ENCODE measurements at places on chromosomes 1 and 21. TPM values are rescaled to one million over a fixed set of nuclear protein-coding genes. Genes with fewer than 3 reads are reported as not detected.

BARHL2 gene
- not detected for total RNA-seq

MAP7D1 gene
- total RNA-seq = 81.5 TPM

GRCh38 chr1:225544263-225544662 lies 108.7 kb downstream of the ENAH start:
- no peak for DNase-seq

- peak; percentile 44 for DNase-seq
Measured at GRCh38 chr1:229843627-229844238, 217.7 kb downstream of the URB2 start.

DNA sequence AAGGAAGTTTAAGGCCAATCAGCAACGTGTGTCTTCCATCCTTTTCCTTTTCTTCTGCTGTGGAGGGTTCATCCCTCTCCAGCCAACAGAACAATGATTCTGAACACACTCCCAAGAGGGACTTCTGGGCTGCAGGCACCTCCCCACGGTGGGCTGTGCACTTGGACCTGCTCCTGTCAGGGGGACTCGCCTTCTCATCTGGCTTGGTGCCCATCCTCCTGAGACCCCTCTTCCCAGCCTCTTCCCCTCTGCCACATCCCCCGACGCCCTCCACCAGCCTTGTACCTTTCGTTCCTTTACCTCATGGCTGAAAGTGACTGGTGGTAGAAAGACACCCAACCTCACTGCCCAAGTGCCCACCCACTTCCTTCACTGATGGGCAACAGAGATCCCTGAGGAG lies 26.0 kb upstream of the SLAMF9 start:
- no peak for DNase-seq

- DNase-seq = no peak
Measured at GRCh38 chr1:234842726-234843641, 233.0 kb upstream of the IRF2BP2 start.

GRCh38 chr21:35381743-35382310 lies 332.7 kb upstream of the RUNX1 start:
- DNase-seq = no peak

DNA sequence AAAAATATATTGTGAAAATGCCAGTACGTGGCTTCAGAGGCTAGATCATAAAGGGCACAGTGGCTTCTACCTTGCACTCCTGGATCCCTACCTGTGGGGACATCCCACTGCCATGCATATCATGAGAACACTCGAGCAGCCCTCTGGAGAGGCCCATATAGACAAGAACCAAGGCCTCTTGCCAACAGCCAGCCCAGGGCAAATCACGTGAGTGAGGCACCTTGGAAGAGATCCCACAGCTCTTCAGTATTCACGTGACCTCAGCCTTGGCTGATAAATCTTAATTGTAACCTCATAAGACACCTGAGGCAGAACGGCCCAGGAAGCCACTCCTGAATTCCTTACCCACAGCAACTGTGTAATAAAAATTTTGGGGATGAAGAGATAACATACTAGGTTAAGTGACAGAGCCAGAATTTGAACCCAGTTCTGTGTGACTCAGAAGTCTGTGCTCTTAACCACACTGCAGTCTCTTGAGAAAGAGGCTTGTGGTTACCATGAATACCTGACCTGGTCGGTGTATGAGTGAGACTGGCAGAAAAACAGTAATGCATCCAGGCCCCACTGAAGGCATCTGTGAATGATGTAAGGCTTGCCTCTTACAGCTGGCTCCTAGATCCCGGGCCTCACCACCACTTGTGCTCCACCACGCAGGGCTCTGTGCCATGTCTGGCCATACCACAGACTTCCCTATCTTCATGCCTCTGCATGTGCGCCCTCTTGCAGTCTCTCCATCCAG lies 6.9 kb upstream of the A3GALT2 start:
- DNase-seq = peak; percentile 76

GRCh38 chr1:70353601-70354331 lies 756 bp downstream of the ANKRD13C start:
- DNase-seq = no peak

WNT2B gene
- total RNA-seq = 2.4 TPM

PLA2G5 gene
- total RNA-seq = 1.5 TPM

All from adrenal gland (tissue), 19 donors.